DMS 273 treated with DMSO at 0.1 percent for 48 hours (cell line): ENCODE measurements at places on chromosomes 11 and 22.

- DNase-seq, result no peak
These were observed 236.5 kb downstream of the ST3GAL4 start for GRCh38 chr11:126591966-126592489.

DNA sequence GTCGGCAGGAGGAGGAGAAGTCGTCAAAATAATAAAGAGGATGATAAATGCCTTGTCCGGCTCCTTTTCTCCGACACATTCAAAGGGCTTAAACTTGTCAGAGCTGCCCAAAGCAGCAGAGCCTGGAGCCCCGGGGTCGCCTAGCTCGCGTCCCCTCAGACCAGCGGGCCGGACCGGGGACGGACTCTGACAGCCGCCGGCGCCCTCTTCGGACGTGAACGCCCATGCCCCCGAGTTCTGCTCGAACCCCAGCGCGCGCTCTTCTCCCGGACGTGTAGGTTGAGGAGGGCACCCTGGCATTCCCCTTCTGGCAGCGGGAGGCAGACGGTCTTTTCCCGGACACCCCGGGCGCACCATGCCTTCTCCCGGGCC, 999 bp downstream of the FGF3 start:
- DNase-seq, result no peak

- no peak for DNase-seq
These were observed 628 bp upstream of the IGLL1 start for GRCh38 chr22:23580576-23581259.

- DNase-seq, result no peak
These were observed 9.1 kb downstream of the FAM111A start for GRCh38 chr11:59151761-59152160.

DNA sequence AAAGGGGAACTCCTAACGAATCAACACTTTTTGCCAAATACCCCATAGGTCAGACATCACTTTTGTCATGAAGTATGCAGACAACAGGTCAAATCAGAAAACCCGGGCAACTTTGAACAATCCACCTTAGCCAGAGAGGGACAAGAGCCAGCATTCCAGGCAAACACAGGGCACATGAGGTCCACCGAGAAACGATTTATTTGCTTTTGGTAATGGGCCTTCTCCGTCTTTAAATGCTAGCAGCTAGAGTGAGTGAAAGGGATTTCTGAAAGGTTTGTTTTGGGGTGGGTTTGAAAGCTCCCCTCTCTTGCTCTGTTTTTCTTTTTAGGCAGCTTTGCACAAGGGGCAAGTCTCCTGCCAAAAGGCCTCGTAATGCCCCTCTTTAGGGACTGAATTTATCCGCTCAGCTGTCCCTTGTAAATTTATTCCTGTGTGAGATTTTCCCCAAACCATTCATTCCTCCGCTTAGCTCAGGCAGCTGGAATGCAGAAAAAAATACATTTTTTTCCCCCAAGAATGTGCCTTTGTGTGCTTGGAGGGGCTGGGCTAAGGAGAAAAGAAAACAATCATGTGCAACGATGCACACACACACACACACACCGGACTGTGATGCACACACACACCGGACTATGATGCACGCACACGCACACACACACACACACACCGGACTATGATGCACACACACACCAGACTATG, 196.9 kb downstream of the SNX19 start:
- no peak for DNase-seq

DNA sequence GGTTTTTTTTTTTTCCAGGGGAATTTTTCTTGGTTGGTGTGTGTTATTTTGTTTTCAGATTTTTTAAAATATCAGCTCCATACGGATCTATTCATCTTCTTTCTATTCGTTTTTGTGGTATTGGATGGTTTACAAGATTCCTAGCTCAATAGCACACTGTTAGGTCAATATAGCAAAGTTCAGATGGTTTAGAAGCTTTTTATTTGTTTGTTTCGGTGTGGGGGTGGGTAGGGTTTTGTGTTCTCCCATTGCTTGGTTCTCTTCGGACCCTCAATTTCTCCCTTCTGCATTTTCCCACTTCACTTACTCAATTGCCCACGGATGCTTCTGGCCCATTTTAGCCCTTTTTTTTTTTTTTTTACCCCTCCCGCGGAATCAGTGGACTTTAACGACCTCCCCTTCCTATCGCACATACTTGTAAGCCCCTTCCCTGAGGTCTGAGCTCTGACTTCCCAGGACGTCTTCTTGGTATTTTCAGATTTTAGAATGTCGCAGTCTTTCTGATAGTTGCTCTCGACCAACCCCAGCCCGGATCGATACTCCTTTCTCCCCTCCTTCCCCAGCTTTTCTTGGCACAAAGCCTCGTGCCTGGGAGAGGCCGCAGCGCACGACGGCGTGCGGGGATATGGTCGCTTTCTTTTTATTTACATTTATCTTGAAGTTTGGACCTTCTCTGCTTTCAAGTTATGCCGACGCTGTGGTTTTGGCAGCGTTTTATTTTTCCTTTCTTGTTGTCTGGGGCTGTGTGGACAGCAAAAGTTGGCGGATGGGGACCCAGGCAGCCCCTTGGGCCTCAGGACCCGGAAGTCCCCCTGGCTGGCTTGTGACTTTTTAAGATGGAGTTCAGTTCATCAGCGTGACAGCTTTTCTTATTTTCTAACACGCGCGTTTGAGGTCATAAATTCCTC, 4.4 kb upstream of the SPDYC start:
- no peak for DNase-seq

GRCh38 chr11:35968386-35969088, 24.7 kb downstream of the LDLRAD3 start:
- DNase-seq, result peak; percentile 86

- no peak for DNase-seq
These were observed 1.4 kb upstream of the TAGLN start for GRCh38 chr11:117197516-117198456.

GRCh38 chr22:24391836-24392217, 35.6 kb upstream of the ADORA2A start:
- DNase-seq, result no peak

DNA sequence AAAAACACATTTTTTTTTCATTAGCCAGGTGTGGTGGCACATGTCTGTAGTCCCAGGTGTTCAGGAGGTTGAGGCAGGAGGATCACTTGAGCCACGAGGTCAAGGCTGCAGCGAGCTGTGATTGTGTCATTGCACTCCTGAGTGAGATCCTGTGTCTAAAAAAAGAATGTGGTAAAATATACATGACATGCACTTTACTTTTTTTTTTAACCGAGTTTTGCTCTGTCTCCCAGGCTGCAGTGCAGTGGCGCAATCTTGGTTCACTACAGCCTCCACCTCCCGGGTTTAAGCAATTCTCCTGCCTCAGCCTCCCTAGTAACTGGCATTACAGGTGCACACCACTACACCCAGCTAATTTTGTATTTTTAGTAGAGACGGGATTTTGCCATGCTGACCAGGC, 22.5 kb upstream of the CLDN5 start:
- no peak for DNase-seq
